Posterior cingulate gyrus (tissue), 11 donors: ENCODE measurements at places on chromosomes 16 and 17.

DNA sequence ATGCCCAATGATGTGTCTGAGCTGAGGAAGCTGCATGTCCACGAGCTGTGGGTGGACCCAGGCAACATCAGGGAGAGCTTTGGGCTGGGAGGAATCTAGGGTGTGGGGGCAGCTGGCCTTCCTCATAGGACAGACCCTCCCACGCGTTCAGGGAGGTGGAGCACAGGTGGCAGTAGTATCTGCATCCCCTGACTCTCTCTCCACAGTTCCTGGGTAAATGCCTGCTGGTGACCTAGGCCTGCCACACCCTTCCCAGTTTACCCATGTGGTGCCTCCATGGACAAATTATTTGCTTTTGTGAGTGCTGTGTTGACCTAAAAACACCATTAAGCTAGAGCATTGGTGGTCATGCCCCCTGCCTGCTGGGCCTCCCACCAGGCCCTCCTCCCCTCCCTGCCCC, 3.2 kb downstream of the HBM start:
- no peak for DNase-seq

- no peak for DNase-seq
Observed at GRCh38 chr16:86786338-86786737, 208.0 kb downstream of the FOXL1 start.

DNA sequence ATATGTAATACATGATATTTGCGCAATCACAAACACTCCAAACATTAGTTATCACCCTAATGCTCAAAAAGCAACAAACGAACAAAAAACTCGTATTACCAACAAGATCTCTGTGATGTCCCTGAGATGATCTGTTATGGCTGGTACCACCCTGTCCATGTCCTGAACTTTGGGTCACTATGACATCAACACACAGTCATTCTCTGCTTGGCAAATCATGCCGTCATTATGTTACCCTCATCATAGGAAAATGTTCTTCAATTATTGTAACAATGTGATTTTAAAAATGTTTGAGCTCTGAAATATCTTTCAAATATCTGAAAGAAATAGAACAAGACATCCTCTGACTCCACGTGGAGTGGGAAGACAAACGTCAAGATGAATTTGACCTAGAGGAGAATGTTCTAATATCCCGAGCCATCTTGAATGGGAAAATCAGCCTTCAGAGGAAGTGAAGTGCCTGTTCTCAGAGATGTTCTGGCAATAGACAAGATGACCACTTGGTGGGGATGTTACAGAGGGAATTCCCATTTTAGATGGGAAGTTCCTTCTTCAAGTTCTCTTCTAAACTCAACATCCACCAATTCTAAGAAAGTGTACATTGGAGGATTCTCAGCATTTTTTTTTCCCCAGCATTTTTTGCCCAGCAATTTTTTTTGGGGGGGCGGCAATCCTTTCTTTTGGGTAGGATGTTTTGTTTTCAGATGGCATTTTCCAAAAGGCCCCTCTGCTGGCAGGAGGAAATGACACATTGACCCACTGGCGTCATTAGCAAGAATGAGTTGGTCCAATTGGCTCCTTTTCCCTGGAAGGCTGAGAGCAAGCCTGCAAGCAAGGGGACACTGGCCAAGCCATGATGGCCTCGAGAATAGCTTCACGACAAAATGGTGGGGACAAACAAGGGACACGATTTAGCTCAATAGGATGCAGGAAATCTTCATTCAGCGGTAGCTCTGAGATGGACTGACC, 3.7 kb upstream of the HSD17B2 start:
- DNase-seq, result no peak

DNA sequence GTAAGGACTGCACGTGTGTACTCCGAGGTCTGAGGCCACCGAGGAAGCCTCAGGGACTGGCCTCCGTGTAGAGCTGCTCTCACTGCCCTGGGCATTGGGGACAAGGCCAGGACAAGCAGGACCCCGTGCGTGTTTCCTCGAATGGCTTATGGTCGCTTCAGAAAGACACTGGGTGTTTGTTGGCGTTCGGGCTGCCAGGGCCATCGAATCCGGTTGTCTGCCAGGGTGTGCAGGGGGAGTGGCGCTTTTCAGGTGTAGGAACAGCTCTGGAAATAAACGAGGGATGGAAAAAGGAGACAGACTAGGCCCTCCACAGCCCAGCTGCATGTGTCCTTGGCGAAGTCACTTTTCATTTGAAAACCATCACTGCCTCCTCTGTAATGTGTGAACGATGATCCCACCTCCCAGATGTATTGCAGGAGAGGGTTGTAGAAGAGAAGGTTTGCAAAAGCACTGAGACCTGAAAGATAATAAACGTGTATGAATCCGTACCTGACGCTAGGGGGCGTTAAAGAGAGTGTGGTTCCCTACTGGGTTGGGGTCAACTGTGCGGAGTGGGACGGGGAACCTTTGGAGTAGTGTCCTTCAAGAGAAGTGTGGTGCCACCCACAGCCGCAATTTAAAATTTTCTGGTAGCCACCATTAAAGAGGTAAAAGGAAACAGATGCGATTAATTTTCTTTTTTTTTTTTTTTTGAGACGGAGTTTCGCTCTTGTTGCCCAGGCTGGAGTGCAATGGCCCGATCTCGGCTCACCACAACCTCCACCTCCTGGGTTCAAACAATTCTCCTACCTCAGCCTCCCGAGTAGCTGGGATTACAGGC, 2.1 kb upstream of the ZSCAN10 start:
- DNase-seq, result peak; percentile 22

- no peak for DNase-seq
Observed at GRCh38 chr17:57869617-57870282, 19.9 kb upstream of the MRPS23 start.

- no peak for DNase-seq
Observed at GRCh38 chr17:70017112-70017511, 57.9 kb upstream of the KCNJ16 start.

- DNase-seq, result no peak
Observed at GRCh38 chr16:8626946-8627345, 5.4 kb downstream of the METTL22 start.

DNA sequence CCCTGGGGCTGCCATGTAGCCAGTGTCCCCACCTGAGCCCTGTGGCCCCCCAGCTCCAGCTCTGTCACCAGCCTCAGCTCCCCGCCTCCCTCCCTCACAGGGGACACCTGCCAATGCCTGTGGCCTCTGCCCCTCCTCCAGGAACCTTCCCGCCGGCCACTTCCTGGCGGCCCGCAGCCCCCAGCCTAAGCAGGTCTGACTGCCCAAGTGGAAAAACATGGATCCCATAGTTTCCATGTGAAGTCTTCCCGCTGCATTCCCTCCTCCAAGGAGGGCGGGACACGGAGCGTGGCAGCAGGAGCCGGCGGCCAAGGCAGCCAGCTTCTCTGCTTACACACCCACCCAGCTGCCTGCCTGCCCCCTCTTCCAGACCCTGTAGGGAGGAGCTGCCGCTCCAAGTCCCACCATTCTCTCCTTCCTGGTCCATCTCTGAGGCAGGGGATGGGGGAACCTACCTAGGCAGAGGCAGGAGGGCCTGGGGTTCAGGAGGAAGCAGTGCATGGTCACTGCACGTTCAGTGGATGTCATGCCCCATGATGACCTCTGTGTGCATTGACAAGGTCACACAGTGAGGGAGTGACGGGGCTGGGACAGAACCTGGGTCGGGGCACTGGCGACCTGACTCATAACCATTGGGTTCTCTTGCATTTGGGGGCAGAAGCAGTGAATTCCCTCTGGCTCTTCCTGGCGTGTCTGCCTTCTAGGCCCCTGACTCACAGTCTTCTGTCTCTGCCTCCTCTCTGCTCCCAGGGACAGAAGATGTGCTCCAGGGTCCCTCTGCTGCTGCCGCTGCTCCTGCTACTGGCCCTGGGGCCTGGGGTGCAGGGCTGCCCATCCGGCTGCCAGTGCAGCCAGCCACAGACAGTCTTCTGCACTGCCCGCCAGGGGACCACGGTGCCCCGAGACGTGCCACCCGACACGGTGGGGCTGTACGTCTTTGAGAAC, 8.7 kb downstream of the VASN start:
- DNase-seq, result no peak

DNA sequence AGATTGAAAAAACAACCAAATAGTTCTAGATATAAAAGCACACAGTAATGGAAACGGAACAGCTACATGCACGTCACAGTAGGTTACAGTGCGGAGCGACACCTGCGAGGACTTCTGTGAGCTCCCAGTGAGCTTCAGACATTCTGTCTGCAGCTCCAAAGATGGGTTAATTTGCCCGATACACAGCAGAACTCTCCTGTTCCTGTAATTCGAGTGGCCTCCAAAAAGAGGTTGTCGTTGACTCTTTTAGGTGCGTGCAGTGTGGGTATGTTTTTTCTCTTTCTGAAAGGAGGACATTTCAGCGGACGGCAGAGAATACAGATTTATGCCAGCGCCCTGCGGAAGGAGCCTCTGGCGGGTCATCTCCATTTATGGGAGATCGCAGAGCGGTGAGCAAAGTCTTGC, 2.9 kb downstream of the OR1F1 start:
- no peak for DNase-seq

DNA sequence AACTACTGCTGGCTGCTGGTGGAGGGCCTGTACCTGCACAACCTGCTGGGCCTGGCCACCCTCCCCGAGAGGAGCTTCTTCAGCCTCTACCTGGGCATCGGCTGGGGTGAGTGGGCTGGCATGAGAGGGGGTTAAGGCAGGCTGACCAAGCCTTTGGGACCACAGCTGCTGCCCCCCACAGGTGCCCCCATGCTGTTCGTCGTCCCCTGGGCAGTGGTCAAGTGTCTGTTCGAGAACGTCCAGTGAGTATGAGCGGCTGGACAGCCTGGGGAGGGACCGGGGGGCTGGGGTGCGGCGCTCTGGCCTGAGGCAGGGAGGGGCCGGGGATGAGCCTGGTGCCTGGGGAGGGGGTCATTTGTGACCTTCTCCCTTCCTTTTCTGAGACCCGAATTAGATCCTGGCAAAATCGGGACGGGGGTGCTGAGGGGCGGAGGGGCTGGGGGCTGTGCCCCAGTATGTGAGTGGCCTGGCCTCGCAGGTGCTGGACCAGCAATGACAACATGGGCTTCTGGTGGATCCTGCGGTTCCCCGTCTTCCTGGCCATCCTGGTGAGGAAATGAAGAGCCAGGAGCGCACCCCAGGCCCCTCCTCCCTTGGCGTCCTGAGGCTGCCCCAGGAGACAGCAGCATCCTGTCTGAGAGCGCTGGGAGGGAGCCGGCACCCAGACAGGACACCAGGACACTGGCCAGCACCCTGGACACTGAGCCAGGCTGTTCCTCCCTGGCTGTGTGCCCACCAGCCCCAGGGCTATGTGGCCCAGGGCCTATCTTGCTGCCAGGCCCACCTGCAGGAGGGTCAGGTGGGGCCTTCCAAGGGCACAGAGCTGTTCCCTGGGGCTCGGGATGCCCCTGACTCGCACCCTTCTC, 8.0 kb downstream of the GCGR start:
- DNase-seq, result no peak
